ENCODE measurements at places on chromosomes 4 and X.

DNA sequence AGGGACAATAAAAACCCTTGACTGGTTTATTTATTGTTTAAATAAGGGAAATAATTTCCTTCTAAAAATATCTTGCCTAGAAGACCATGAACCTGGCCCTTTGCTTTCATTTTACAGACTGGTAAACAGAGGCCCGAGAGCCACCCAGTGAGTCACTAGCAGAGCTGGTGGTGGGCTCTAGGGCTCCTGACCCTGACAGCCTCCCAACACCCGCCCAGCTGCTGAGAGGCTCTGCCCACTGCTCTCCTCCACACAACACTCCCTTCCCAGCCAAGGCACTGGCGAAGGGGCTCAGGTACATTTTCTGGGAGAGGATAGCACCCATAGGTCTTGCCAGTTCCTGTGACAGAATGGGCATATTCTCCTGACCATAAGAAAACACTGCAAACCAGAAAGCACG lies 18.1 kb upstream of the PPEF2 start:
- DNase-seq: no peak

DNA sequence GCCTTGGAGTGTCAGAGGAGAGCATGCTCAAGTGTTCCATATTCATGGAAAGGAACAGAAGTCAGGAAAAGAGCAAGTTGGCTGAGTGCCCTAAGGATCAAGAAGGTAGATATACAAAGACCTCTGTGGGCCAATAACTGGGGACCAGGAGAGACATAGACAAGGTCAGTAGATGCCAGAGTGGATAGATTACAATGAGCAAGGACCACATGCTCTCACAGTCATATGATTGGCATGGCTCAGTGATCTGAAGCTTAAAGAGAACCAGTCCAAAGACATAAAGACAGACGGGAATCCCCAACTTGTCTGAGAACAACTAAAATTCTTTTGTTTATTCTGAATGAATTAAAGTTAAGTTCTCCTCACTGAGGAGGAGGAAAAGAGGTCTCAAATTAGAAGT lies 289.7 kb downstream of the HS3ST1 start:
- DNase-seq: no peak

GRCh38 chr4:139279760-139280620 lies at the start of gene MGARP:
Gene MGARP (minus strand): TSS chr4:139280225. CDS start chr4:139280158, 67 bp downstream.
- no peak for DNase-seq

DNA sequence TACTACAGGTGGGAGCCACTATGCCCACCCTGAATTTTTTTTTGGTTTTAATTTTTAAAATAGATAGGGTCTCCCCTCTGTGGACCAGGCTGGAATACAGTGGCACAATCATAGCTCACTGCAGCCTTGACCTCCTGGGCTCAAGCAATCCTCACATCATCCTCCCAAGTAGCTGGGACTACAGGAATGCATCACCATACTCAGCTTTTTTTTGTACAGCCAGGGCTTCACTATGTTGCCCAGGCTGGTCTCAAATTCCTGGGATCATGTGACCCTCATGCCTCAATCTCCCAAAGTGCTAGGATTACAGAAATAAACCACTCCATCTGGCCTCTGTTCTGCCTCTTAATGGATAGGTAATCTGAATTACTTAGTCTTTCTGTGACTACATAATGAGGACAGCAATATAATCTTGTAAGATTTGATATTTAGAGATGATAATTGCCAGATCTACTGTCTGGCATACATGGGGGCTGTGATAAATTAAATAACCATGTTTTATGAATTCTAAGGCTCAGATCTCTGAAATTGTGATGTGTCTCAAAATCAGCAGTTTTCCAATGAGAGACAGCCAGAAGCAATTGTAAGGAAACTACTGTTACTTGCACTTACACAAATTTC lies 26.7 kb downstream of the PDS5A start:
- DNase-seq: no peak

- DNase-seq: no peak
These were observed 290.1 kb upstream of the PCDH7 start for GRCh38 chr4:30429813-30430761.

DNA sequence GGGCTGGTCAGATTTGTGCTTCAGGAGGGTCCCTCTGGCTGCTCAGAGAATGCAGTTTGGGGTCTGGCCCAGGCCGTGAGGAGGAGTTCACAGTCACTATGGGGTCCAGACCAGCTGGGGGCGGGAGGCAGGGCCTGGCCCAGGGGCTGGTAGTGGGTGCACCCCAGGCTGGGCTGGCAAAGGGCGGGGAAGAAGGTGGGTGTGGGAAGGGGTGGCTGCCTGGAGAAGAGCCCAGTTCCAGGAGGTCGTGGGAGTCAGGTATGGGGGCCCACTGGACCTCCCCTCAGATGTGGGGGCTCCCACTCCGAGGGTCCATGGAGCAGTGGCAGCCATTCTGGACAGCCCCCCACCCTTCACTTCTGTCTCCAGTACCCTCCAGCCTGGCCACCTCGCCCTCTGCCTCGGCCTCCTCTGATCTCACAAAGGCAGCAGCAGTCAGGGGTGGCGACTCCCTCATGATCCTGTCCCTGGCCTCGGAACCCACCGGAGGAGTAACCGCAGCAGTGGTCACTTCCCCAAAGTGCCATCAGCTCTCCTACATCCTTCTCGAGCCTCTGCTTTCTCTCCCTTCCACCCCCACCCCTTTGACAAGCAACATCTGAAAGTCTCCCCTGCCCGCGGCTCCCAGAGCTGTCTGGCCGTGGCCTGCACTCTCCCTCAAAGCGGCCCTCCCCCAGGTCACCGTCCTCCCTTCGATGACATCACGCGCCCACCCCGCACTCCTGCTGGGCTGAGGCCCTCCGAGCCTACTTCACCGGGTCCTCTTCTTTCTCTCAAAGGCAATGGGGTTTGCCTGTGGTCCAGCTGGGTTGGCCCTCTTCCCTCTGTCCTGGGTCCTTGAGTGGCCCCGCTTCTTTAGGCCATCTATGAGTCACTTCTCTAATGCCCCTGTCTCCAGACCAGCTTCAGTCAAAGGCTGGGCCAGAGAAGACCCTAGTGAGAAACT lies 1.7 kb upstream of the SLC6A8 start:
- DNase-seq: no peak

GRCh38 chrX:3052860-3053259 lies 11.6 kb downstream of the ARSF start:
- DNase-seq: no peak

DNA sequence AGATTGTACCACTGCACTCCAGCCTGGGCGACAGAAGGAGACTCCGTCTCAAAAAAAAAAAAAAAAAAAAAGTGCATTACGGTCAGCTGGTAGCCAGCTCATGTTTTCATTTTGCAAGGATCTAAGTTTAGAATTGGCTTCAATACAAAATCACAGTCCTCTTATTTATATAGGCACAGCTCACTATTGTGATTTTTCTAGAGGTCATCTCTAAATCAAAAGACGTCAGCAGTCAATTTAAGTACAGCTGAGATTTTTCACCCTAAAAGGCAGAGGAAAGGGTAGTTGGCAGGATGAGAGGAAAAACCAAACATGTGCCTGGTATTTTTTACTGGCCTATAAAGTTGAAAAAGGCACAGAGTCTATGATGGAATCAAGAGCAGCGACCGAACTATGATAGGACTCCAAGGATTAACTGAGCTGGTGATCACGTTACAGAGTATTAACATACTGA lies 30.8 kb downstream of the ASB5 start:
- no peak for DNase-seq

DNA sequence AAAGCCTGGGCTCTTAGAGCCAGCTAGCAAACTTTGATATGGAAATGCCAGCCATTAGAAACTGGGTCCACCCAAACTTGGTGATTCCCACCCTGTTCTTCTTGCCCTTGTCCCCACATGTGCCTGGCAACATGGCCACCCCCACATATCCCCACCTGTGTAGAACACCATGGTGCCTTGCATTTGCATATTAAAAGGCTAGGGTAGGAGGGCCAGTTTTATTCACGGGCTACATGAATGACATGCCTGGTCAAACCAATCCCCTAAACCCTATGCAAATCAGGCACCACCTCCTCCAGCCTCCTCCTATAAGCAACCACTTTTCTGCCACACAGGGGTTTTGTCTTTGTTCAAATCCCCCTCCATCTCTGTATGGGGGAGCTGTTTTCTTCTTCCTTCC lies 104.9 kb downstream of the CLNK start:
- no peak for DNase-seq
